ENCODE measurements at places on chromosomes 3 and 15.

DNA sequence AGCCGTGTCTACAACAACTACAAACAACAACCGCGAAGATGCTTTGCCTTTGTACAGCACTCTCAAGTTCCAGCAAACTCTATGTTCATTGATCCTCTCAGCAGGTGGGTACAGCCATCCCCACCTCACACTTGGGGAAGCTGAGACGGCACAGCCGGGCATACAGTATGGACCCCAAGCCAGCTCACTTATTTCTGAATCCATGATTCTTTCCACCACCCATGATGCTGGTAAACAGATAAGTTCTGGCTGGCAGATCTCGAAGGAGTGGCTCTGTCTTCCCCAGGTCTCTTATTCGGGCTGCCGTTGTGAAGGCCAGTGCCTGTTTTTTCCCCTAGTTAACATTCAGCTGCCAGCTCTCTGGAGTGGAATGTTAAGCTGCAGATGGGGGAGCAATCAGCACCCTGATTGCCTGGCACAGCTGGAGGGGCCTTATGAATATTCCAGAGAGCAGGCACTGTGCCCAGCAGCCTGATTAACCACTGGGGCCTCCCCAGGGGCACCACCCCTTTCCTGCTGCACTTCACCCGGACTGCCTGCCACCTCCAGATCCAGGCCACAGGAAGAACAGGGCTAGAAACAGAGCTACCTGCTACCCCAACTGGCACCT, 73.2 kb downstream of the CORO2B start:
- no peak overlapping the region for H3K4me3 ChIP-seq
- H3K36me3 ChIP-seq = no peaks in the 10 kb centered on the region
- H3K27me3 ChIP-seq = no peaks in the 10 kb centered on the region
- no peak for DNase-seq

DNA sequence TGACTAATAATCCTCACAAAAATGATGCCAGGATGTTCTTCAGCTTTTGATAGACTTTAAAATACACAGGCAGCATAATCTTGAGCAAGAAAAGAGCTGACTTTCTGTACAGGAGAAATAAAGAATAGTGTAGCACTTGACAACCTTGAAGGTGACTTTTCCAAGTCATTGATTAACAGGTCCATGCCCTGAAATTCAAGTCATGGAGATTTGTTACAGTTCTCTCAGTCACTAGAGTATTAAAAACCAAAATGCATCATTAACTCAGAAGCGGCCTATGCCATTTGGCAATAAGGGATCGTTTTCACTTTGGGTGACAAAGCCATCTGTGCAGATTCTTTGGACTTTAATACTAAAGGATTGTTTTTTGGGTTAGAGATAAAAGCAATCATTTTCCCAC, 692.7 kb upstream of the SGO1 start:
- no peaks in the 10 kb centered on the region for H3K27me3 ChIP-seq
- DNase-seq = no peak
- H3K36me3 ChIP-seq = peaks cover 8% of the 10 kb centered on the region
- H3K4me1 ChIP-seq = peaks cover 5% of the 10 kb centered on the region
- no peak overlapping the region for H3K4me3 ChIP-seq

DNA sequence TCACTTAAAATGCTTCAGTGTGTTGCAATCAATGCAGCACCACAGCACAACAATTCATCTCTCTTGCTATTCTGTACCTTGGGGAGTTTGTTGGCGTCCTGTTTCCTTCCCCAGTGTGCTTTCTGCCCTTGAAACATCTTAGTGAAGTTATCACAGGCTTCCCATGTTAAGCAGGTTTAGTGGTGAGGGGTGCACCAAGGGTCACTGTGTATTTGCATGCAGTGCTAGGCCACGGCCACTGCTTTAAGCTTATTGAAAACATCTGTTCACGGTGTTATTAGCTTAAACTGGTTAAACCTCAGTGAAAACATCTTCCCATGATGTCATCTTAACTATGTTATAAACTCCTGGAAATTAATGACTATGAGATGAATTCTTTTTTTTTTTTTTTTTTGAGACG, 217.3 kb upstream of the GOLIM4 start:
- no peaks in the 10 kb centered on the region for H3K4me1 ChIP-seq
- no peak overlapping the region for H3K4me3 ChIP-seq
- H3K27me3 ChIP-seq = no peaks in the 10 kb centered on the region

DNA sequence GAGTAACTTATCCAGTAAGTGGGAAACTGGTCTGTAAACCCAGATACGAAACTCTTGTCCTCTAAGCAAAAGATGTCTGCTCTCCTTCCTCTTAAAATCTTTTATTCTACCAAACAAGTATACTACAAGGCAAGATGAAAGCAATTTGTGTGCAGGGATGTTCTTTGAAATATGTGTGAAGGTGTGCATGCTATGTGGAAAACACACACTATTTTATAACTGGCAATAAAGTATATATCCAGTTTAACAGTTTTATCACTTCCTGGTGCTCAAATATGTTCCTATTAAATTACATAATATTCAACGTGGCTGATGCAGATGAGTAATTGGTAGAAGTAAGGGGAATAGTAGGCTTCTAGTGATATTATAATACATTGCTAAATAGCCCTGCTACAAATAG, 566.5 kb downstream of the ROBO2 start:
- no peak overlapping the region for H3K27ac ChIP-seq

GRCh38 chr3:16242177-16242576, 22.6 kb downstream of the DPH3 start:
- no peak overlapping the region for H3K4me3 ChIP-seq
- DNase-seq = no peak
- peaks cover 5% of the 10 kb centered on the region for H3K4me1 ChIP-seq
- peaks cover 6% of the 10 kb centered on the region for H3K27me3 ChIP-seq

GRCh38 chr3:185625784-185626183, 39.7 kb downstream of the SENP2 start:
- H3K4me3 ChIP-seq = no peak overlapping the region
- no peaks in the 10 kb centered on the region for H3K27me3 ChIP-seq
- no peaks in the 10 kb centered on the region for H3K4me1 ChIP-seq
- peaks cover 64% of the 10 kb centered on the region for H3K36me3 ChIP-seq

DNA sequence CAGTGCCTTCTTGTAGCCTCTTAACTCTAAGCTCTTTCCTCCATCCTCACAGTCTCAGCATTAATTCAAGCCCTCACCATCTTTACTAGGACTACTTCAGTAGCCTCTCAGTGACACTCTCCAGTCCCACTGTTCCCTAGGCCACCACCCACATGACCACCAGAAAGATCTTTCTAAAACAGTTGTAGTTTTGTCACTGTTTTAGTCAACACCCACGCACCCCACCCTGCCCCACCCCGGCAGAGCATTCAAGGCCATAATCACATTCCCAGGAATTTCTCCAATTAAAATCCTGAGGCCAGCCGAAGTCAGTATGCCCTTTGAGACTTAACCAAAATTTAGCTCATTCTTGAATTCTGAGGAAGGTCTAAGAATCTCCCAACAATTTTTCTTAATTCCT, 31.2 kb upstream of the PSMD6 start:
- no peaks in the 10 kb centered on the region for H3K27me3 ChIP-seq
- H3K4me1 ChIP-seq = peaks cover 9% of the 10 kb centered on the region
- H3K27ac ChIP-seq = no peak overlapping the region
- DNase-seq = no peak
- no peaks in the 10 kb centered on the region for H3K36me3 ChIP-seq
- no peak overlapping the region for H3K4me3 ChIP-seq

DNA sequence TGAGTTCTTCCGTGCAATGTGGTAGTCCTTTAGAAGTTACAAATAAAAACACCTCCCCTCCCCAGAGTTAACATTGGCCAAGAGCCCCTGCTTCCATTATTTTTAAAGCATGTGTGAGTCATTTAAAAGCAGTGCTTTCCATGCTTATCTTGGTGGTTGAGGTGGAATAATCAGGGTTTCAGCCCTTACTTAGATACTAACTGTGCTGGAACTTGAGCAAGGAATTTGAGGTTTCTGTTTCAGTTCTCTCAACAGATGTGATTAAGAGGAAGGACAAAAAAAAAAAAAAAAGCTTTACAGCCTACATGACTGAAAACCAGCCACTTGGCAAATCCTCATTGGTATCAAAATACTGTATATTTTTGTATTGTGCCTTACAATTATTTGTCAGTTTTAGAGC, 64.5 kb downstream of the CGNL1 start:
- no peaks in the 10 kb centered on the region for H3K27me3 ChIP-seq
- peaks cover 53% of the 10 kb centered on the region for H3K36me3 ChIP-seq
- DNase-seq = no peak
- H3K4me3 ChIP-seq = no peak overlapping the region

- DNase-seq = peak; percentile 47
- no peaks in the 10 kb centered on the region for H3K36me3 ChIP-seq
- peaks cover 45% of the 10 kb centered on the region for H3K4me1 ChIP-seq
- H3K27me3 ChIP-seq = peaks cover 77% of the 10 kb centered on the region
Measured at GRCh38 chr15:79431636-79432344, at the start of gene MINAR1. MINAR1 (plus strand) TSS chr15:79432336; CDS start chr15:79456148, 23,812 bp downstream.

DNA sequence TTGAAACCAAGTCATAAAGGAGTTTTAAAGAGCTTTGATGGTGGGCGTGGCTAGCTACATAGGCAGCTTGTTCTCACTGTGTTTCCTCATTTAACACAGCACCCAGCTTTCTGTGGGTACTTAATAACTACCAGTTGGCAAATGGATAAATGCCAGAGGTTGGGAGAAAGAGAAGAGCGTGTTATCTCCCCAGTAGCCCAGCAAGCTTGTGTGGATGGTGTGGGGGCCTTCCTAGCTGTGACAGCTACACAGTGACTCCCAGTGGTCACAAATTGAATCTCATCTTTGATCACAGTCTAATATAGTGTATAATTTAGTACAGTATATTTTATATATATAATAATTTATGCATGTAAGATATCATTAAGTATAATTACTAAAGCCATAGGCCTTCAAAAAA, 984.1 kb downstream of the EPHA3 start:
- no peak overlapping the region for H3K27ac ChIP-seq
- H3K27me3 ChIP-seq = no peaks in the 10 kb centered on the region
- peak; percentile 25 for DNase-seq
- no peaks in the 10 kb centered on the region for H3K36me3 ChIP-seq
- no peak overlapping the region for H3K4me3 ChIP-seq

DNA sequence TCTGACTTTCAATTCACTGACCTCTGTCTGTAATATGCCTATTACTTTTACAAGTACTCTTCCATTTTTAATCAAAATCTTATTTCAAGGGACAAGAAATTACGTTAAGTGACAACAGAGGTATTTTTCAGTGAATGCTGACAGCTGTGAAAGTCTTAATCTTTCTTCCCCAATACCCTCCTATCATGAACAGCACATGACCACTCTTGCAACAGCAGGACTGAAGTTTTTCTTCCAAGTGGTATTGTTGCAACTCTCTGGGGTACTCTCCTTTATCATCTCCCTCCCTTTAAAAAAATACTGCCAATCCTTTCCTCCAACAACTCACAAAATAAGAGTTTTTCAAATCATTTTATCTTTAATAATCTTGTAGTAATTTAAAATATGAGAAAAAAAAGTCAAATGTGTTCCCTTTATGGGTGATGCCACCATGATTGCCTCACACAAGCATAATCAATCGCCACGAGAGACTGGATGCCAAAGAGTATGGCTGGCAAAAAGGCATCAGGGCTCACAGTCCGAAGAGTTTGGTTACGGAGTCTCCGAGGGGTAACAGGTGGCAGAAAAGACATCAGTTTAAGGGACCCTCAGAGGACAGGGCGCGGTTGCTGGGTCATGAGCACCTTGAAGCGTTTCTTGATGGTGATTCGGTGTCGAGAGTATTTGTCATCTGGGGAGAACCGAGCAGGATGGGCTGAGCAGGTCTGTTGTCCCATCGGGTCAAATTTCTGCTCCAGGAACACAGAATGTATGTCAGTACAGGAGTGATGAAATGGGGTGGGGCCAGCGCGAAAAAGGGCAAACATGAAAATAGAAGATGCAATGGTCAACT, 1.3 kb downstream of the NOP10 start:
- H3K27me3 ChIP-seq = peaks cover 6% of the 10 kb centered on the region
- no peak overlapping the region for H3K4me3 ChIP-seq
- no peak for DNase-seq

DNA sequence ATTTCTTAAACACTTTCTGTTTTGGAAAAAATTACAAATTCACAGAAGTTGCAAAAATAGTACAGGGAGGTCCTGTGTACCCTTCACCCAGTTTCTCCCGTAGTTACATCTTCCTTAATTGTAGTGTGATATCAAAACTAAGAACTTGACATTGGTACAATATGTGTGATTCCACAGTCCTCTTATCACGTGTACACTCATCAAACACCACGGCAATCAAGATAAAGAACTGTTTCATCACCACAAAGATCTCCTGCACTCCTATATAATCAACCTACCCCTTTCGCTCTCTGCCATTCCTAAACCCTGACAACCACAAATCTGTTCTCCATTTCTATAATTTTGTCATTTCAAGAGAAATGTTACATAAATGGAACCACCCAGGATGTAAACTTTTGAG, 31.4 kb downstream of the POMGNT2 start:
- no peaks in the 10 kb centered on the region for H3K27me3 ChIP-seq
- no peak overlapping the region for H3K4me3 ChIP-seq
- no peaks in the 10 kb centered on the region for H3K4me1 ChIP-seq
- H3K27ac ChIP-seq = no peak overlapping the region
- DNase-seq = no peak

DNA sequence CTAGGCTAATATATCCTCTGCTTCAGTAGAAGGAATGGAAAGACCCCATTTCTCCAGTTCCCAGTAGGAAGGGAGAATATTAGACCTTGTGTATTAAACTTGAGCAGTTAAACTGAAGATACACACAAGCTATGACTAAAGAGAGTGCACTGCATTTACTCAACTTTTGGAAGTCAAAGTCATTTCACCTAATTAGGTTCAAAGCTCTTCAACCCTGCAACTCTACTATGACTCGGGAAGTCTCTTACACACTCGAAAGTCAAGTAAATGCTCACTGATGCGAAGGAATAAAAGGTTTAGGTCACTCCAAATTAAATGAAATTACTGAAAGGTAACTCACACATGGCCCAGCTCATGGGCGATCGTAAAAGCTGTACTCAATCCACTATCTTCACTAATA, 33.8 kb downstream of the ADAMTS9 start:
- DNase-seq = no peak
- H3K27ac ChIP-seq = no peak overlapping the region
- H3K4me3 ChIP-seq = no peak overlapping the region

DNA sequence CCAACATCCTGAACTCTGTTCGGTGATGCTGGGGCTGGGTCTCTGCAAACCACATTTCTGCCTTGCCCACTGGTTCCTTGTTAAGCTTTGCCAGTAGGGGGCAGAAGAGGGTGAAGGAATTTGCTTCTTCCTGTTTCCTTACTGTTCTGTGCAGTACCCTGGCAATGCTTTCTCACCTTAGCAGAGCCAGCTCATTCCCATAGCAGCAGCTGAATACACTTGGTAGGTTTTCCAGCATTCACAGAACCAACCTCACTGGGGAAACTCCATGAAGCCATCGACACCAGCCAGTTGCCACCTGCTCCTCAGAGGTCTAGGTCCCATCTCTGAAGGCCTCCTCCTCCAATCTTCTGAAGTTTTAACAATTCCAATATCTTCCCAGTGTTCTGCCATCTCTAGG, 308.4 kb downstream of the PDCD6IP start:
- no peak overlapping the region for H3K4me3 ChIP-seq
- no peaks in the 10 kb centered on the region for H3K27me3 ChIP-seq
- no peak overlapping the region for H3K27ac ChIP-seq
- no peaks in the 10 kb centered on the region for H3K36me3 ChIP-seq
